GM20000 (cell line): ENCODE measurements at places on chromosomes 1 and 21.

DNA sequence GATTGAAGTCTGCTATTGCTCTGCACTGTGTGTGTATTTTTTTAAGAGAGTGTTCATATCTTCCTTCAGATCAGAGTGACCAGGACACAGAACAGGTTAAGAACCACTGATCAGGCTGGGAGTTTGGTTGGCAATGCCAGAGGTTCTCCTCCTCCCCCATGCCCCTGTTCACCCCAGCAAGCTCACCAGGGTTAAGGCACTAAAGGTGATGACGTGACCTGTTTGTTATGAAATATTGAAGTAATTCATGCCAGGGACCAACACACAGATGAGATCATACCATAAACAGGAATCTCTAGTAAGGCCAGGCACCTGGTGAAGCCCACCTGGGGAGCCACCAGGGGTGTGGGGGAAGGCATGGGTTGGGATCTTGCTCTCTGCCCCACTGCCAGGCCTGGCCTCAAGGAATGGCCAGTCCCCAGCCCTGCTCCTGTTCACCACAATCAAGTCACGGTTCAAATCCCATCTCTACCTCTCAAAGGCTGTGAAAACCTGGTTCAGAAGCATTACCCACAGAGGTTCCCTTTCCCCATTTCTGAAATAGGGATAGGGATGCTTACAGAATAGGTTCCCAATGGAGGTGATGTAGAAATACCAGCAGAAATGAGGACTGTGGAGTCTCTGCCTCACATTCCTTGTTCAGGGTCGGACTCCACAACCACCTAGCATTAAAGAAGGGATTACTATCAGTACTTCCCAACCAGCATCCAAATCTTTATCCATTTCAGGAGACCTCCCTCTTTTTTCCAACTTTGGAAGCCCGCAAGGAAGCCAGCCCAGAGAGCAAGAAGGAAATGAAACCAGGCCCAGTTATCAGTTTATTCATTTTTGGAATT is 2.4 kb downstream of the ID3 start:
- no peak for DNase-seq

GRCh38 chr1:67724928-67725560 is 40.0 kb downstream of the GADD45A start:
- no peak for DNase-seq

DNA sequence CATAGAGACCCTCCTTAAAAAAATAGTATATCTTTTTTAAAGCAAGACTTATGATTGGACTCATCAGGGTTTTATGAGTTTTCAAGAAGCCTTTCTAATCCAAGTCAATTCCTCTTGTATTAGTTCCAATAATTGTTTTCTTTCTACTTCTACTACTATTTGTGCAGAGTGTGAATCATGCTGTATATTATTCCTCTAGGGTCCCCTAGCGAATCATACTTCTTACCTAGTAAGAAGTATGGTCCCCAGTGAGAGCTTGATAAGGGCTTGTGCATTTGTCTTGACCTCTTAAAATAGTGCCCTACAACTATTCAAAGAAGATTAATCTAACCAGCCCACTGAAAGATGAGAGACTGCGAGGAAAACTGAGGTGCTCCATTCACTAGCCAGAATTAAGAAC is 715.7 kb upstream of the ZP4 start:
- DNase-seq: no peak

DNA sequence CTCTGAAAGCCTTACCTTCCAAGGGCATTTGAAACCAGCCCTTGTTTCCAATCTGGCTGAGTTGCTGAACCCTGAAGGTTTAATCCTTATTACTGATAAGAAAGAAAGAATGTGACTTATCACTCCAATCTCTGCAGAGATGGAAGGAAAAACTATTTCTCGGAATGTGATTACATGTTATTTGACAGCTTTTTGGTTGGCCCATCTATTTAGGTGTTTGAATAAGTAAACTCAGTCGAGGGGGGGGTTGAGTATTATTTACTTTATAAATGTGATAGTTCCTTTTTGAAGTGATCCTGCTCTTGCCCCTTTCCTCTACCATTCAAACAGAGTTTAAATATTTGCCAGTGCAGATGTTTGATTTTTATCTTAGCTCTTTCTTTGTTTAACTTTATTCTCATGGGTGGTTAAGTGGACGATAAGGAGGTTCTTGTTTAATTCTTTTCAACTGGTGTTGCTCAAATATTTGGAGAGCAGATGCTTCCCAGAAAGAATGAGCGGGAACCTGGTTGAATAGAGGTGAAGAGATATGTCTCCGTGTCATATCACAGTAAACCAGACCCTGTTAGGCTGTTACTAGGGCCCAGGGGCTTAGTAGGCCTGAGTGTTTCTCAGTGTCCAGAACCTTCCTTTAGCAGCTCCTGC is 126.1 kb downstream of the CACHD1 start:
- no peak for DNase-seq

- no peak for DNase-seq
Observed at GRCh38 chr1:60891765-60892164, 190.6 kb upstream of the NFIA start.

DNA sequence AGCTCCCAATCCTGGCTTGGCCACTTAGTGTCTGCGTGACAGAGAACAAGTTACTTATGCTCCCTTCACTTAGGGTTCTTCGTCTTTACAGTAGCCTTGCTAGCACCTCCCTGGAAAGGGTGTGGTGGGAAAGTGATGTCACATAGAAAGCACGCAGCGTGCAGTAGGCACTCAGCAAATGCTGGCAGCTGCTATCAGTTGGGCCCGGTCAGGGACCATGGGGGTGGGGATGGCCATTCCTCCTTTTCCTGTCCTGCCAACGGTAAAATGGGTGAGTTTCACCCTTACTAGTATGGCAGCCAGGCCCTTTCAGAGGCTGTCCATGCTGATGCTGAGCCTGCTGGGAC is 6.2 kb upstream of the KCNA10 start:
- no peak for DNase-seq

GRCh38 chr1:14603645-14604044 is 5.2 kb downstream of the KAZN start:
- DNase-seq: no peak

DNA sequence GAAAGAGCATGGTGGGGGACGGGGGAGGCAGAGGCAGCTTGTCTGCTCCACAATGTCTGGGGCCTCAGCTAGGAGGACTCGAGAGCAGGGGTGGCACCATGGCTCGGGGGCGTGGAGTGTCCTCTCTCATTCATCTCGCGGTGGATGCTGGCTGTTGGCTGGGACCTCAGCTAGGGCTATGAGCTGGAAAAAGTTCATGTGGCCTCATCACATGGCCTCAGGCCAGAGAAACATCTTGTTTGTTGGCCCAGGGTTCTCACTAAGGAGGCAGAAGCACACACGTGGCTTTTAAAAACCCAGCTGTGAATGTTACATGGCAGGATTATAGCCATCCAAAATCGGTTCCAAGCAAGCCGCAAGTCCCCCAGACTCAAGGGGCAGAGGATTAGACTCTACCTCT is 6.2 kb upstream of the CENPS start:
- no peak for DNase-seq

DNA sequence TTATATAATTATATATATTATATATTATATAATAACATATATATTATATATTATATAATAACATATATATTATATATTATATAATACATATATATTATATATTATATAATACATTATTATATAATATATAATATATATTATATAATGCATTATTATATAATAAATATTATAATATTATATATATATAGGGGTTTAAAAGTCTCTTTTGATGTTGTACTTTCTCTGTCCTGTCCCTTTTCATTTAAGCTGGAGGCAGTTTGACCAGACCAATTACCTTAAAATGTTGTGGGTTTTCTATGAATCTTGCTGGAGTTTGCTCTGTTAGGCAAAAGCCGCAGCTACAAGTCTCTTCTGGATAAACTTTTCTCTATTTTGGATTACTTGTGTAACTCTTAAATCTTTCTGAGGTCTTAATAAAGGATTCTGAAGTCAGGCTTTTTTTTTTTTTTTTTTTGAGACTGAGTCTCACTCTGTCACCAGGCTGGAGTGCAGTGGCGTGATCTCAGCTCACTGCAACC is 22.2 kb upstream of the KIF1B start:
- no peak for DNase-seq
